ENCODE measurements at places on chromosomes 5 and 9. TPM values are rescaled to one million over a fixed set of nuclear protein-coding genes. Genes with fewer than 3 reads are reported as not detected.

DNA sequence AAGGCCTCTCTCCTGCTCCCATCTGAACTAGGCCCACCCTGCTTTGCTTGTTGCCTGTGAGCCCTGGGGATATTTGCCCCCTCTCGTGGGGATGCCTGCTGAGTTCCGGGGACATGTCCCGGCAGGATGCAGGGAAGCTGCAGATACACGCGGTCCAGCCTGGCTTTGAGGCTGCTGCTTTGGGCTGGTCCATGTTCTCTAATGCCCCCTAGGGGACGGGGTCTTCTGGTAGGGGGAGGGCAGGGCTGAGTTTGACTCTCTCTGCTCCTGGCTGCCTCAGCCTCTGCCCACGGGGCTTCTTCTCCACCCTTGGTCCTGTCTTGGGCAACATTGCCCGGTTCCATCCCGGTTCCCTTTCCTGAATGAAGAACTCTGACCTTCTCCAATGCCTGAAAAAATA is 84.9 kb upstream of the ASS1 start:
- H3K36me3 ChIP-seq, result no peaks in the 10 kb centered on the region
- DNase-seq, result no peak
- H3K27me3 ChIP-seq, result no peaks in the 10 kb centered on the region
- no peak overlapping the region for H3K27ac ChIP-seq
- H3K4me1 ChIP-seq, result no peaks in the 10 kb centered on the region

DNA sequence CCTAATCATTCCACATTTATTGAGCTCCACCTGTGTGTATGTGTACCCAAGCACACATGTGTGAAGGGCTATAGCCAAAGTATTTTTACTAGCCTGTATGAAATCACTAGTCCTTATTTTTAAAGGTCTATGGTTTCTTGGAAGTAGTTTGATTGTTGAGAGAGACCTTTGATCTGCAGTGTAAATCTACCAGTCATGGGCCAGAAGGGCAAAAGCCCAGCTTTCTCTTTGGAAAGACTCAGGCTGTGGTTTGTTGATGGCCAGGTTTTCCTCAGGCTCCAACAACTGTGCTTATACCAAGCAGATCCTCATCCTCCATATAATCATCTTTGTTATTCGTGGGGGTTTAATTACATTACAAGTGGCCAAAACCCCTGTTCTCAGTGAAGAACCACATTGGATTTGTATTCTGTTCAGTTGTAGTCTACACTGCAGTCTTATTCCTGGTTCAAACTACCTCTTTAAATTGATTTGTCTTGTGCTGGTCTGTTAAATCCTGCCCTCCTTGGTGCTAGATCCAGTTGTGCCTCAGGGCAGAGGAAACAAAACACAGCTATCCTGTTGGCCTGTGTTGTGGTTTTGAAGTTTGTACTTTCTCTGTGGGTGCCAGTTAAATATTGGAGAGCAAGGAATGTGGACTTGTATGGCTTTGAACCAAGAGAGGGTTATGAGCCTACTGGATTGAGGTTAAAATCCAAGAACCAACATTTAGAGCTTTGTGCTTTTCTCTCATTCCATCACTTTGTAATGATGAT is 13.3 kb downstream of the CDC26 start:
- H3K4me3 ChIP-seq, result no peak overlapping the region
- H3K36me3 ChIP-seq, result peaks cover 31% of the 10 kb centered on the region
- no peak overlapping the region for H3K27ac ChIP-seq
- no peaks in the 10 kb centered on the region for H3K27me3 ChIP-seq
- no peak for DNase-seq

DNA sequence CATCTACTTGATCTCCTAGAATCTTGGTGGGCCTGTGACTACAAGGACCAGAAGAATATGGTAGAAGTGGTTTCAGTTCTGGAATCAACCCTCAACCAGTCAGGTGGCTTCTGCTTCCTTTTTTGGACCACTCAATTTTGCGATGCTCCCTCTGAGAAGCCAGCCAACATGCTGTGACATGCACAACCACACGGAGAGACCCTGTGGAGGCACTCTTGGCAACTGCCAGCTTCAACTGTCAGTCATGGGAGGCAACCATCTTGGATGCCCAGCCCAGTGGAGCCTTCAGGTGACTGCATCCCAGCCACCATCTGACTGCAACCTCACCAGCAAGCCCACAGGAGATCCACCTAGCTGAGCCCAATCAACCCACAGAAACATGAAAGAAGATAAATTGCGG is 137.3 kb downstream of the FAM114A2 start:
- H3K27me3 ChIP-seq, result no peaks in the 10 kb centered on the region
- H3K4me3 ChIP-seq, result no peak overlapping the region
- H3K27ac ChIP-seq, result no peak overlapping the region
- no peaks in the 10 kb centered on the region for H3K4me1 ChIP-seq
- no peak for DNase-seq
- H3K36me3 ChIP-seq, result no peaks in the 10 kb centered on the region

- H3K27ac ChIP-seq, result no peak overlapping the region
- H3K27me3 ChIP-seq, result no peaks in the 10 kb centered on the region
- no peak for DNase-seq
- H3K4me3 ChIP-seq, result no peak overlapping the region
- peaks cover 10% of the 10 kb centered on the region for H3K4me1 ChIP-seq
- peaks cover 22% of the 10 kb centered on the region for H3K36me3 ChIP-seq
Observed at GRCh38 chr9:5698810-5699556, 70.1 kb downstream of the RIC1 start.

GRCh38 chr5:123546657-123547056 is 34.7 kb downstream of the CSNK1G3 start:
- H3K36me3 ChIP-seq, result peaks cover 9% of the 10 kb centered on the region

- no peaks in the 10 kb centered on the region for H3K4me1 ChIP-seq
- no peak overlapping the region for H3K27ac ChIP-seq
- DNase-seq, result no peak
Observed at GRCh38 chr9:15361737-15362136, 54.7 kb upstream of the TTC39B start.

DNA sequence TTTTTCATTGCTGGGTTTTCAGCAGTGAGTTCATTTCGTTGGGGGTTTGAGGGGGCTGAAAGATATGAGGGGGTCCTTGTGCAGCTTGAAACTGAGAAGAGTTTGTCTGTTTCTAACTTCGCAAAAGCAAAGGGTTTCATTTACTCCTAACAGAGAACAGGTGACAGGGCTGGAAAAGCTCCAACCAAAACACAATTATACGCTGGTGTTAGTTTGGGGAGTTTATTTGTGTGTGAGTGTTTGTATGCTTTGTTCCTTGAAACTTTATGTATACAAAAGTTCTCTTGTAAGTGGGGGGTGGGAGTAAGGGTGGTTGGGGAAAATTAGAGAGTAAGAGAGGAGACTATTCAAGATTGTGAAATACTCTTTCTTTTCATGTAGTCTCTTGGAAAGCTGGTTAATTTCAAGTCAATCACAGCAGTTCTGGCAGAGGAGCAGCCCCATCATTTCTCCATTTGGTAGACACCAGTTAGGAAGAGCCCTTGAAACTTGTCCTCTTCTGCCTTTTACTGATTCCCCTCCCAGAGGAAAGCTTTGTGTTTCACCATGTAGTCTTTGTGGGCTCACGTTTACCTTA is 881 bp downstream of the TNFAIP8 start:
- DNase-seq, result no peak
- peak overlapping the region; percentile 97 for H3K27ac ChIP-seq
- no peaks in the 10 kb centered on the region for H3K27me3 ChIP-seq
- peak overlapping the region; percentile 98 for H3K4me3 ChIP-seq
- H3K4me1 ChIP-seq, result peaks cover 65% of the 10 kb centered on the region

DNA sequence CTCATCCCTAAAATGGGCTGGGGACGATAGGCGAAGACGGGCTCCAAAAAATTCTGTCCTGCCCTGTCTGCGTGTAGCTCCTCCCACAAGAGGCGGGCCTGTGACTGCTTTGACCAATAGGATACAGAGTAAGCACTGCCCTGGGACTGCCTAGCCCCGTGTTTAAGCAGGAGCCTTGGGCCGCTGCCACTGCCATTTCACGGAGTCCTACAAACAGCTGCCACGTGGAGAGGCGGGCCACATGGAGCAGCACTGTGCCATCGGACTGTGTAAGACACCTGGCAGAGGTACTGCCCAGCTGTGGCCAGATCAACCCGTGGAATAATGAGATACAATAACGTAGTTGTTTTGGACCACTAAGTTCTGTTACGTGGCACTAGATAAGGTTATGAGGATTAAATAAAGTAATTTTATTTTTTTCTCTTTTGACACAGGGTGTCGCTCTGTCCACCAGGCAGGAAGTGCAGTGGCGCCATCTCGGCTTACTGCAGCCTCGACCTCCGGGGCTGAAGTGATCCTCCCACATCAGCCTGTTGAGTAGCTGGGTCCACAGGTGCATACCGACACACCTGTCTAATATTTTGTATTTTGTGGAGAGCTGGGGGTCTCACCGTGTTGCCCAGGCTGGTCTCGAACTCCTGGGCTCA is 87.2 kb downstream of the LMNB1 start:
- H3K27me3 ChIP-seq, result no peaks in the 10 kb centered on the region
- H3K36me3 ChIP-seq, result peaks cover 2% of the 10 kb centered on the region
- H3K4me1 ChIP-seq, result peaks cover 6% of the 10 kb centered on the region
- no peak overlapping the region for H3K27ac ChIP-seq

DNA sequence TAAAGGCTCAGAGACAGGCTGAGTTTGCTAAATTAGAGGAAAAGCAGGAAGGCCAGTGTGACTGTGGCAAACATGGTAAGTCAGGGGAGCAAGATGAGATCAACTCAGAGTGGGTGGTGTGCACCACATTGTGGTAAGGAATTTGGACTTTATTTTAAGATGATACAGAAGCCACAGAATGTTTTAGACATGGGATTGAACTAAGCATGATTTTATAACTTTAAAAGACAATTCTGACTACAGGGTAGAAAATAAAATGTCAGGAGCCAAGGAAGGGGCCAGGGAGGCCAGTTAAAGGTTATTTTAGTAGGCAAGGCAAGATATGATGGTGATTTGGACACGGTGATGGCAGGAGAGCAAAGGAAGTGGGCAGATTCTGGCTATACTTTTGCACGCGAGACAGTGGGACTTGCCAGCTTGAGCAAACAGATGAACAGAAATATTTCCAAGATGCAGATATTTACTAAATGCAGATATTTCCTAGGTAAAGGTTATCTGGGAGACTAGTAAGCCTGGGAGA is 53.9 kb downstream of the TSSK1B start:
- H3K27me3 ChIP-seq, result peaks cover 29% of the 10 kb centered on the region
- no peaks in the 10 kb centered on the region for H3K36me3 ChIP-seq
- H3K4me1 ChIP-seq, result peaks cover 26% of the 10 kb centered on the region

GRCh38 chr9:89436963-89437625 is 60.8 kb downstream of the SEMA4D start:
- H3K27ac ChIP-seq, result peak overlapping the region; percentile 82
- DNase-seq, result peak; percentile 79
- peaks cover 86% of the 10 kb centered on the region for H3K4me1 ChIP-seq
- H3K4me3 ChIP-seq, result no peak overlapping the region
- no peaks in the 10 kb centered on the region for H3K27me3 ChIP-seq
- peaks cover 70% of the 10 kb centered on the region for H3K36me3 ChIP-seq

DNA sequence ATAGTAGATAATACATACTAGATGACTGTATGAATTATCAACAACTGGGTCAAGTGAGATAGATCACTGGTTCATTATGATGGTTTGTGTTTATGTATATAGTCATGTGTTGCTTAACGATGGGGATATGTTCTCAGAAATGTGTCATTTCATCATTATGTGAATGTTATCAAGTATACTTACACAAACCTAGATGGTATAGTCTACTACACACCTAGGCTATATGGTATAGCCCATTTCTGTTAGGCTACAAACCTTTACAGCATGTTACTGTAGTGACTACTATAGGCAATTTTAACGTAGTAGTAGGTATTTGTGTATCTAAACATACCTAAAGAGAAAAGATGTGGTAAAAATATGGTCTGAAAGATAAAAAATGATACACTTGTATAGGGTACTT is 31.0 kb downstream of the TMEM38B start:
- no peaks in the 10 kb centered on the region for H3K27me3 ChIP-seq
- peaks cover 28% of the 10 kb centered on the region for H3K36me3 ChIP-seq
- DNase-seq, result no peak
- H3K27ac ChIP-seq, result no peak overlapping the region

DNA sequence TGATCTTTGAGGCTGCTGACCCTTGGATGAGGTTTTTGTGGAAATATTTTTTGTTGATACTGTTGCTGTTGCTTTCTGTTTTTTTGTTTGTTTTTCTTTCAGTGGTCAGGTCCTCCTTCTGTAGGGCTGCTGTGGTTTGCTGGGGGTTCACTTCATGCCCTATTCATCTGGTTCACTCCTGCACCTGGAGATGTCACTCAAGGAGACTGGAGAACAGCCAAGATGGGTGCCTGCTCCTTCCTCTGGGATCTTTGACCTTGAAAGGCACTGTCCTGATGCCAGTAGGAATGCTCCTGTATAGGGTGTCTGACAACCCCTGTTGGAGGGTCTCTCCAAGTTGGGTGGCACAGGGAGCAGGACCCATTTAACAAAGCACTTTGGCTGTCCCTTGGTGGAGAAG is 67.0 kb upstream of the ACTBL2 start:
- DNase-seq, result no peak
- H3K27ac ChIP-seq, result no peak overlapping the region
- H3K27me3 ChIP-seq, result peaks cover 1% of the 10 kb centered on the region
- H3K36me3 ChIP-seq, result no peaks in the 10 kb centered on the region

GRCh38 chr9:92468206-92468605 is 14.1 kb downstream of the ASPN start:
- no peak overlapping the region for H3K27ac ChIP-seq
- no peak overlapping the region for H3K4me3 ChIP-seq
- H3K4me1 ChIP-seq, result no peaks in the 10 kb centered on the region
- DNase-seq, result no peak
- H3K27me3 ChIP-seq, result no peaks in the 10 kb centered on the region

DNA sequence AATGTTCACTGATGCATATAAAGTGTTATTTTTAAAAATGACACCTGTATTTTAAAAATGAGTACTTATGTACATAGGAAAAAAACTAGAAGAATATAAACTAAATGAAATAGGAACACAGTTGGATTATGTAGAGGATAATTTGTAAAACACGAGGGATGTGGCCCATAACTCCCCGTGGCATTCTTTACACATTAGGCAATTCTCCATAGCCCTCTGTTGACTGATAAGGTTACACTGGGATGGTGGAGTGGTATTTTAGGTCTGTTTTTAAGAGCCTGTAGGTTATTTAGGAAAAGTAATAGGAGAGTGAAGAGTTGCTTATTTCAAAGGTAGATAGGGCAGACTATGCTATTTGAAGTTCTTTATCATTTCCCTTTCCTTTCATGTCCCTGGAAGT is 1.8 kb downstream of the CAVIN4 start:
- no peak for DNase-seq
- H3K4me1 ChIP-seq, result no peaks in the 10 kb centered on the region
- H3K36me3 ChIP-seq, result no peaks in the 10 kb centered on the region
- H3K27ac ChIP-seq, result no peak overlapping the region
- no peaks in the 10 kb centered on the region for H3K27me3 ChIP-seq

GRCh38 chr5:83220331-83220730 is 143.0 kb downstream of the XRCC4 start:
- H3K4me3 ChIP-seq, result no peak overlapping the region
- H3K27ac ChIP-seq, result no peak overlapping the region
- DNase-seq, result no peak
- no peaks in the 10 kb centered on the region for H3K27me3 ChIP-seq
- H3K4me1 ChIP-seq, result no peaks in the 10 kb centered on the region

- peaks cover 9% of the 10 kb centered on the region for H3K36me3 ChIP-seq
- H3K27me3 ChIP-seq, result no peaks in the 10 kb centered on the region
- no peak for DNase-seq
- no peak overlapping the region for H3K27ac ChIP-seq
Observed at GRCh38 chr5:142789206-142789605, 19.0 kb downstream of the ARHGAP26 start.

The TMOD1 gene
- 0.60 TPM for total RNA-seq

The NRG2 gene
- total RNA-seq, result 0.11 TPM

The GARIN3 gene
- 1.1 TPM for total RNA-seq

The GABBR2 gene
- not detected for total RNA-seq

The HTR1A gene
- total RNA-seq, result not detected

The DNAH5 gene
- total RNA-seq, result not detected

The CDC14B gene
- total RNA-seq, result 0.54 TPM

The KIF20A gene
- 50.7 TPM for total RNA-seq

Data from activated CD8-positive, alpha-beta T cell treated with anti-CD3 and anti-CD28 coated beads for 36 hours (primary cell).